Activated T-cell treated with anti-CD3 and anti-CD28 coated beads for 1 hour (primary cell): ENCODE measurements at places on chromosomes 7 and 10.

DNA sequence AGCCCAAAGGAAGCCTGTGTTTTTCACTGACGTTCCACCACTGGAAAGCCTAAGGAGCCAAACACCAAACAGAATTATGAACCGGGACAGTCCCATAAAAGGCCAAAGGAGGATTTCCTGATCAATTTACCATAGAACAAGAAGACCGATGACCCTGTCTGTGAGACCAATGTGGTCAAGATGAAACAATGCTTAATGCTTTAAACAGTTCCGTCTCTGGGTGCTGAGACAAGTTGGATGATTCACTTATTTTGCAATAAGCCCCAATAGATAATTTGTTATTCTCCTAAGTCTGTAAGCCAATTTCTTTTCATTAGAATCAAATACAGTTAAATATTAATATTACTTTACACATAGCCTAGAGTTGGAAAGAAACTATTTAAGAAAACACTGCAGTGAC, 134.9 kb downstream of the MICU1 start:
- no peak for DNase-seq

DNA sequence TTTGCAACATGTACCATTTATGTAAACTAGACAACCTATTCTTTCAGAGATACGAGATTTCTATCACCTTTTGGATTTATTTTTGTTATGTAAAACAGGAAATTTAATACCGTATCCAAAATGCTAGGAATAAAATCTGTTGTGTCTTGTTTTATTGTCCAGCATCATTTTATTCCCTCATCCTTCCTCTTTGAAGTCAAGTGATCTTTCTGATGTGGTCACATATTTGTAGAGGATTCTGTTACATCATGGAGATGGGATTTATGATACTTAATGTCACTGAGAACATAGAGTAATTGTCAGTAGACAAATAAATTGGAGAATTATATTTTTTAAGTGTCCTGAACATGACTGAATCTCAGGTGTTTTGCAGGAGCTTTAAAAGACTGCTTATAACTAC, 64.7 kb downstream of the ZNF277 start:
- DNase-seq: no peak

GRCh38 chr7:152937282-152937681, 177.7 kb downstream of the ACTR3B start:
- no peak for DNase-seq

- DNase-seq: no peak
These were observed 7.8 kb upstream of the PDCD4 start for GRCh38 chr10:110863956-110864355.

GRCh38 chr7:80686576-80686975, 48.1 kb downstream of the CD36 start:
- DNase-seq: no peak

- no peak for DNase-seq
These were observed 92.7 kb downstream of the SEMA3D start for GRCh38 chr7:85094046-85094725.

DNA sequence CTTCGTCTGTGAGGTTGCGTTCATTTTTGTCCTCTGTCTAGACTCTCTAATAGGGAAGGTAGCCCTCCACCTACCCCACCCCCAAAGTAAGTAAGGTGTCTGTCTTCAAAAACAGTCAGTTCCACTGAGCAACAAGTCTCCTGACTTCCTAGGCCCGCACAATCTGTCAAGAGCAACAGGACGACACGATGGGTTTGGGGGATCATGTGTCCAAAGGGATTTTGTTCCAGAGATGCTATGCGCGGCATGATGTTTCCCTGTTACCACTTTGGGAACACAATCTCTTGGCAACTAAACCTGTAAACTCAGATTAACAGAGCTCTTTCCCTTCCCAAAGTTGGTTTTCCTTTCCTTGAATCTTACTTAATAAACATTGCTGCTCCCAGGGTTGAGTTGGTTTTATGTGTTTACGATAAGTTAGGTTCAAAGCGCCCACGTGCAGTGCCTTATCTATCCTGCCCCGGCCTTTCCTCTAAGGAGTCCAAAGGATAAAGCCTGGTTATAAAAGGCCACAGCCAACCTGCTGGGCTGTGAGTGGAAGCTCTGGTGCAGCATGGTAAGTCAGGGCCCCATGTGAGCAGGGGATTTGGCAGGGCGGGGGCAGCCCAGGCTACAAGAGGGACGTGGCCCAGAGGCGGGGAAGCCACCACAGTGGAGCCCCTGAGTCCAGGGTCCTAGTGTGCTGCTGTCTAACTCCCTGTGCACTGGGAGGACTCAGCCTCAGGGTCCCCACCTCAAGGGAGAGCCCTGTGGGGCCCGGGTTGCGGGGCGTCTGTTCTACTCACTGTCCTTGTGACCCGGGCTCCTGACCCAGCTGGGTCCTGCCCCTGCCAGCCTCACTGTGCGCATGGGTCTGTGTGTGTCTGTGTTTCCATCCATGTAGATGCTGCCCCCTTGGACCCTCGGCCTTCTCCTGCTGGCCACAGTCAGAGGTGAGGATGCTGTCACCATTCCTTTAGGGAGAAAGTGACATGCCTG, at the start of gene PNLIPRP2:
Gene PNLIPRP2, plus strand, starts transcription at position 531 of the 978 bp plus-strand sequence.
- DNase-seq: no peak

- no peak for DNase-seq
These were observed 160.8 kb downstream of the PKD1L1 start for GRCh38 chr7:47787249-47788069.

- no peak for DNase-seq
These were observed 173.2 kb upstream of the PPP2R2D start for GRCh38 chr10:131727560-131727959.

GRCh38 chr10:36017137-36017536, 375.0 kb upstream of the FZD8 start:
- no peak for DNase-seq

GRCh38 chr10:96947036-96947435, 114.9 kb downstream of the LCOR start:
- DNase-seq: no peak

DNA sequence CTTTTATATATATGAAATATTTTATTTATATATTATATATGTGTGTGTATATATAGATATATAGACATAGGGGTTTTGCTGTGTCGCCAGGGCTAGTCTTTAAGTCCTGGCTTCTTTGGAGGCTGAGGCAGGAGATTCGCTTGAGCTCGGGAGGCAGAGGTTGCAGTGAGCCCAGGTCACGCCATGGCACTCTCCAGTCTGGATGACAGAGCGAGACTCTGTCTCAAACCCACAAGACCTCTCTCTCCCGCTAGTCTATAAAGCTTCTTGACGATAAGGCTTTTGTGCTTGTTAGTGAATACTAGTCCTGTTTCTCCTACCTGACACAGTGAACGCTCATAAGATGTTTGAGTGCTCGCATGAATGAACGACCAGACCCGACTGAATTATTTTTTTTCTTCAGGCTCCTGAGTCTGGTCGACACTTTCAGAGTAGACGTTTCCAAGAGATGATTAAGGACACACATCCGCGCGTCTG, 577 bp upstream of the DDX21 start:
- no peak for DNase-seq

DNA sequence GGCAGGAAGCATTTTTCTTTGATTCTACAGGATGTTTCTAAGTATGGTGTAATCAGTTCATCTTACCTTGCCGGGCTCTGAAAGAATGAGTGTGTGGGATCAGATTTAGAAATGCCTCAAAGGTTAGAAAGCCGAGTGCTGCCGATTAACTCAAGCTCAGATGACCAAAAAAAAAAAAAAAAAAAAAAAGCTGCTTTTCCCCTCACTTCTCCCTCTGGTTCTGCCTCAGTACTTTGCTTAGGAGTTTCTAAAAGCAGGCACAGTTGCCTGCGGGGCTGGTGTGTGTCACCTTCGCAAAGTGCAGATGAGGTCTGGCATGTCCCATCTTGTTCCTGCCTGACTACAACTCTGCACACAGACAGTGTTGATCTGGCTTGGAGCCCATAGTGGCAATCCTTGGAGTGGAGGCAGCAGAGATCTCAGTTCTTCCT, 47.0 kb downstream of the KIAA1217 start:
- no peak for DNase-seq

- no peak for DNase-seq
These were observed 514.8 kb downstream of the AUTS2 start for GRCh38 chr7:70113078-70113477.

DNA sequence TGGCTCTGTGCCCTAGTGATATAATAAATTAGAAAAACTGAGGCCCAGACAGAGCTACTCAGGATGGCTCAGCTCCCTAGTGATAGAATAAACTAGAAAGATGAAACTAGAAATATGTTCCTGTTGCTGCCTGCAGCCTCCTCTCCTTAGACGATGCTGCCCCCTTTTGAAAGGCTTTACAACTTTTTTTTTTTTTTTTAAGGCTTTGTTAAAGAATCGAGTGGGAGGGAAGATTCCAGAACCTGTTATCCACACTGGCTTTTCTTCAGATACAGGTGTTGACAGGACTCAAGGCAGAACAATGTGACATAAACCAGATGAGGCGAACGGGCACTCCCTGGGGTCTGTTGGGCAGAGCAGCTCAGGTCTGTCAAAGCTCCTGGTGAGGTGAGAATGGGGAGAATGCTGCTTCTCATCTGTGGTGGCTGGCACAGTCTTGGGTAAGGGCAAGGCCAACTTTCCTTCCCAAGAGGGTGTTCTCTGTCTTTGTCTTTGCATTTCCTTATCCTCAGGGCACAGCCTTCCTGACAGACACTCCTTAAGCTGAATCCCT, 175.1 kb downstream of the COBL start:
- no peak for DNase-seq

- peak; percentile 43 for DNase-seq
These were observed 1.2 kb downstream of the CCM2 start for GRCh38 chr7:45001138-45001694.

DNA sequence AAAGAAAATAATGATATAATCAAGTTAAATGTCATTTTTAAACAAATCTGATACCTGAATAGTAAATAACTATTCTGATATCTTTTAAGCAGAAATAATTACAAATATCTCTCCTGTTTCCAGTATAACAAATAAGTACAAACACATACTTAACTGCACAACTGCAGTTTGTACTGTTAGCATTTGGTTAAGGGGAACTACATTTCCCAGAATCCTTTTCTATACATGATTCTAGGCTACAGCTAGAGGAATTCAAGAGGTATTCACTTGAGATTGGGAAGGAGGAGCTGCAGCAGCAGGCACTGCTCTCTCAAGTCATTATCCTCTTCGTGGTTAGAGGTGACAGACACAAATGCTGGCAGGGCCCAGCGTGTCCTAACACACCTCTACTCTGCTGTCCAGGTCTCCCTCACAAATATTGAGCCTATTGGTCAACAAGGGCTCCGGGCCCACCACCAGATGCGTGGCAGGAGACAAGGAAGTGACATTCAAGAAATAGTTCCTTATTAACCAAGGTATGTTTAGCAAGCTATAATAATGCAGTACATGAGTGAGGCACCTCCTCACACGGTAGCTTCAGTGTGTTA, 255.1 kb upstream of the MKLN1 start:
- DNase-seq: no peak

DNA sequence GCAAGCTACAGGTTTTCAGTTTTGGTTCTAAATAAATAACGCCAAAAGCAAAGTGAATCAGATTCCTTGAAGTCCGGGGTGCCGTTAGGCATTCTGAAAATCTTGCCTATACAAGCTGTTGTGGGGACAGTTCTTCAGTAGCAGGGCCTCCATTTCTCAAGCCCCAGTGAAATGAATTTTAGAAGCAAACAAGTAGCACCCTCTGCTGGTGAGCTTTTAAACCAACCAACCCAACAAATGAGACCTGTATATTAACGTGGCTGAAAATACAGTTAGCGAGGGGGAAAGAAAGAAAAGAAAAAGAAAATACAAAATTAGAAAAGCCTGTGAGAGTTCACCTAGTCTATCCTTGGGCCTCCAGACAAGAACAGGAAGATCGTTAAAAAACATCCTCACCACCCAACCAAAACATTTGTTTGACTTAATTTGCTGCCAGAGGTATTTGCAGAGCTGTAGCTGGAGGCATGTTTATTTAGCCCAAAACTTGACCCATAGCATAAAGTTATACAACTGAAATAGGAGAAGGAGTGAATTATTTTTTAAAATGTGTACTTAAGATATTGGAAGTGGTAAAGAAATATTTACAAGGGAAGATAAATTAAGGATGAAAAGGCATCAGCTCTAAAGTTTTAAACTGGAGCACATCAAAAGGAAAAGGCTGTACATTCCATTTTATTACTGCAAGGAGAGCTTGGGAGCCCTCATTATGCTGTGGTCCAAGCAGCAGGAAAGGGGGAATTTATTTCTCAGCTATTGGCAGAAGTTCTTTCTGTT, 98.9 kb downstream of the DYNC1I1 start:
- DNase-seq: no peak

DNA sequence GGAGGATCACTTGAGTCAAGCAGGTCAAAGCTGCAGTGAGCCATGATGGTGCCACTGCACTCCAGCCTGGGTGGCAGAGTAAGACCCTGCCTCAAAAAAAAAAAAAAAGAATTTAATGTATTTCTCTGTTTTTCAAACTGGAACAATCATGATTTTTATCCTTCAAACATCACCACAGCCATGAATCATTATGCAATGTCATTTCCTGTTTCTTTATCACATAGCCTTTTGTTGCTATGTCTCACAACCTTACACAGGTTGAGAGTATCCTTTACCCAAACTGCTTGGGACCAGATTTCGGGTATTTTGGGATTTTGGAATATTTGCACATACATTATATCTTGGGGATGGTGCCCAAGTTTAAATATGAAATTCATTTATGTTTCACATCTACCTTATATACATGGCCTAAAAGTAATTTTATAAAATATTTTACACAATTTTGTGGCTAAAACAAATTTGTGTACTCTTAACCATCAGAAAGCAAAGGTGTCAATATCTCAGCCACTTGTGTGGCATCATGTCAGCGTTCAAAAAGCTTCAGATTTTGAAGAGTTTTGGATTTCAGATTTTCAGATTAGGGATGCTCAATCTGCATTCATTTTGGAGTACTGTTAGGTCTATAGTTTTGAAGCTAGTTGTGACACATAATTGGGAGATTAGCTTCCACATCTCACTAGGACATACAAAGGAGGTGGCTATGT, 8.2 kb downstream of the NT5C3A start:
- DNase-seq: no peak

- DNase-seq: no peak
These were observed 42.8 kb upstream of the MKLN1 start for GRCh38 chr7:131284702-131285419.

GRCh38 chr10:121070275-121071070, 219.3 kb downstream of the WDR11 start:
- DNase-seq: no peak

DNA sequence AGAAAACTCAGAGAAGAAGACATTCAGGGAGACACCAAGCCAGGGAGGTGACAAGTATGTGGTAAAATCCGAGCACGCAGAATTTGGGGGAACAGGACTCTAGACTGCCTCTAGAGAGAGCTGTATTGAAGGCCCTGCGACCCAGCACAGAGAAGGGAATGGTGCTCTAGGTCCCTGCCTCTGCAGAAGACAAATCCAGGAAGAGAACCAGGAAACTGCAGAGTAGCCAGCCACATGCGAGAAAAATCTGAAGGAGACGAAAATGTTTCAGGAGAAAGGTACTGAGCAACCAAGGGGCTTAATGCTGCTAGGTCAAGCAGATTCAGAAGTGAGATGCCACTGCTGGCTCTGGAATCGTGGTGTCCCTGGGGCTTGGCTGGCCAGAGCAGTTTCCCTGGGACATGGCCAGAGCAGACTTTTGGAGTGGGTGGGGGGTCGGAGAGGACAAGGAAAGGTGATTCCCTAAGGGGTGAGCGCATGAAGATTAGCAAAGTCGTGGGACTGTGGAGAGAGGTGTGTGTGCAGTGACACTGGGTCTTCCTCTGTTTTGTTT, 158.0 kb upstream of the KLF6 start:
- no peak for DNase-seq
